ENCODE measurements at places on chromosomes 7 and 10.

- no peak for DNase-seq
Measured at GRCh38 chr7:104984585-104985258, 29.3 kb upstream of the KMT2E start.

- no peak for DNase-seq
Measured at GRCh38 chr7:31788445-31788844, 101.4 kb downstream of the PPP1R17 start.

DNA sequence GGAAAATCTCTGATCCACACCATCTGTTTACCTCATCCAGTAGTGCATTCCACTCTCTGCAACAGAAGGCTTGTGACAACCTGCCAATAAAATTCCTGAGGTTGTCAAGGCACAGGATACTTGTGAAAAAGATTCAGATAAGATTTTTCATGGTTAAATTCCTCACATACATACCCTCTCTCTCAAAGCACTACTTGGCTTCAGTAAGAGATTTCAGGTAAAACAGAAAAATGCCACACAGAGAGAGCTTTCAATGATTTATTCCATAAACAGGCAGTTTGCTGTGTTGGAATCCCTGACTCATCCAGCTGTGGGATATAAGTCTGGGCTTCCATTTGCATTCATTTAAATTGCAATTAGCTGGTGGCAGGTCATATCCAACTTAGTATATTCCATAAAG lies 99.7 kb upstream of the CAV2 start:
- DNase-seq, result no peak

GRCh38 chr10:850093-850492 lies 81.4 kb downstream of the LARP4B start:
- DNase-seq, result no peak

DNA sequence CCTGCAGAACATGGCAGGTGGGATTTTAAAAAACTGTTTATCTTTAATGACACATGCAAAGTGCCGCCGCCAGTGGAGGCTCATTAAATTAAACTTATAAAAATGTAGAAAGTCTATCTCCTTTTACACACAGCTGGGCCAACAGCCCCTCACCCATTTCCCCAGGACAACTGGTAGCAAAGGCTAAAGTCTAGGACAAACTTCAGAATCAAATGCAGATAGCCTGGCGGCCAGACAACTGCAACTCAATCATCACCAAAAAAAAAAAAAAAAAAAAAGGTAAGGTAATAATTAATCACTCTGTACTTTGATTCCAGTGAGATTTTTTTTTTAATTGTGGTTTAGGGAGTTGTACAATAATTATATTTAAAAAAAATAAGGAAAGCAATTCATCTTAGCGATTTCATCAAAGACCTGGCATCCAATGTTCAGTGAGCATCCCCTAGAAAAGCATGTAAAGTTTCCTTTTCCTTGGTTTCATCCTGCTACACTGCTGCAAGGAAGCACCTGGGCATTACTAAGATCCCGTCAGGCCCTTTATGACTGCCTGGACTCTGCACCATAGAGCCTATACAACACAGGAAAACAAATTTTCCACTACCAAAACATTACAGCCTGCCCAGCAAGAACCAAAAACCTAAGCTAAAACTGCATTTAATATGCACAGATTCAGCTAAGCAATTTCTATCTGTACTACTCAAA lies 98.5 kb downstream of the GRB10 start:
- no peak for DNase-seq

GRCh38 chr7:38335128-38335491 lies 61.7 kb upstream of the TARP start:
- DNase-seq, result no peak

DNA sequence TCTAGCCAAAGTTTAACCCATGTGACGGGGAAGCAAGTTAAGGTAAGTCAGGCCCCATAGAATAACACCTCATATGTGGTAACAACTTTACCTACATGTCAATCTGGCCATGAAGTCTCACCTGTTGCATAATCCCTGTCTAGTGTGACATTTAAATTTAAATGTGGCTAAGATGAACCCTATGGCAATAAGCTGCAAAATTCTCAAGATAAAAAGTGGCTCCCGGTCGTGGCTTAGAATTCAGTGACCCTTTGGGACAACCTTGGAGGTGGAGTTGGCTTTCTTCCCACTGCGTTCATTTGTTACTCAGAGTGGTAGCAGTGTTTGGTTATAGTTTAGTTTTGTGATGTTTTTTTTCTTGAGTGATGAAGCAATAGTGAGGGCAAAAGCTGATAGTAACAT lies 90.6 kb downstream of the ARID5B start:
- no peak for DNase-seq

DNA sequence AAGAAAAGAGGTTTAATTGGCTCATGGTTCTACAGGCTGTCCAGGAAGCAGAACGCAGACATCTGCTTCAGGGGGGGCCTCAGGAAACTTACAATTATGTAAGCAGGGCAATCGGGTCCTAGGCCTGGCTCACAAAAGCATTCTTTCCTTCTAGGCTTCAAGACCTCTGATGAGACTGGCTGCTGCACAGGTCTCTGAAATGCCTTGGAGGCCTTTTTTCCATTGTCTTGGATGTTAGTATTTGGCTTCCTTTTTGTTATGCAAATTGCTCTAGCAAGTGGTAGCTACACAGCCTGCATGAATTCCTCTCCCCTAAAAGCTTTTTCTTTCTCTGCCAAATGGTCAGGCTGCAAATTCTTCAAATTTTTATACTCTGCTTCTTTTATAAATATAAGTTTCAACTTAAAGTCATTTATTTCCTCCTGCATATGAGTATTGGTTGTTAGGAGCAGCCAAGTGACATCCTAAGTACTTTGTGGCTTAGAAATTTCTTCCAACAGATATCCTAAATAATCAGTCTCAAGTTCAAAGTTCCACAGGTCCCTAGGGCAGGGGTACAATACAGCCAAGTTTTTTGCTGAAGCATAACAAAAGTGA lies 83.1 kb upstream of the SEMA3A start:
- no peak for DNase-seq

DNA sequence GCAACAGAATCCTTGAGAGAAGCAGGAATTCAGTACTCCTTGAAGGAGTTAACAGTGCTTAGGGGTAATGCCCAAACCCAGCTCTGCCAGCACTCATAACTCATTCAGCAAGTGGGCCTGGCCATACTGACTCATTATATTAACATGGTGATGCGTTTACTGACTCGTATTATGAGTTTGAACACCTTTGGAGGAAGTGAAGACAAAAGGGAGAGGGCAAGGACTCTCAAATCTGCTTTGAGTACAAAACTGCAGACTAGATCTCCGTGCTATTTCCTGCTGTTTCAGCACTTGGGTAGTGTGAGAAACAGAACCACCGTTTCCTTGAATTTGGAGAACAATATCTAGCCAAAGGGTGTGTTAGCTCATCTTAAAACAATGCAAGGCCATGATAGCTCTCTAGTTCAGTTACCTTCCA lies 30.8 kb downstream of the SLC16A9 start:
- no peak for DNase-seq

- no peak for DNase-seq
Measured at GRCh38 chr7:85074016-85074415, 112.8 kb downstream of the SEMA3D start.

GRCh38 chr7:73438547-73439409 lies 5.2 kb downstream of the FZD9 start:
- no peak for DNase-seq

DNA sequence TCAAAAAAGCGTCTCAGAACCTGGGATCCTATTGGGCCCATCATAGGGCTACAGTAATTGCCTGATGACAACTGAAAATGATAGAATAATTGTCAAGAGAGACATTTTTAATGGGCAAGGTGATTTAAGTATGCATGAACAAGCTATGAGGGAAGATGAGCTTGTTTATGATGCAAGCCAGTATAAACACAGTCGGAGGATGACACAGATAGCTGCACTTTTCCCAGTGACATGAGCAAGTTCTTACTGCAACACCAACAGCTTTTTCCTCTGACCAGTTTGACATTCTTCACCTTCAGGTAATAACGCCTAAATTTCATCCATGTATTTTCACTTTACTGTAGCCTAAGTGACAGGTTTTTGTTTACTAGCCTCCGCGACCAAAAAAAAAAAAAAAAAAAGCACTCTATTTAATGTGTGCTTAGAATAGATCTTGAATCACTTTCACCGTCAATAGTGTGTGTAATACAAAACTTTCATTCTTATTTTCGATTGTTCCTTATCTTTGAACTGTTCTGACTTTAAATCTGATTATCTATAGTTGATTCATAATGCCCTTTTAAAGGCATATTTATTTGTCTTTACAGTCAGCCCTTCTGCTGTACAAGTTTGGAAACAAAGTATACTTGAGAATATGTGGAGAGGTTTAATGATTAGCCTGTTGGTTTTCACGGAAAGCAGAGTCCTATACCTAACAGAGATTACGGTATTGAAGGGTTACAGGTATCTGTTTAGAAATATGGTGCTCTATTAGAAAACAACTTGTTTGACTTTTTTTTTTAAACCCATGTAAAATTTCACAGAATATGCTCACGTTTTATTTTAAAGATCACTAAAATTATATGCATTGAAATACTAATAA lies 1.7 kb downstream of the FOXP2 start:
- no peak for DNase-seq

All from stimulated activated CD4-positive, alpha-beta T cell treated with anti-CD3 and anti-CD28 coated beads, Interleukin-2, amount 100 ng/mL, for 24 hours (primary cell).